ENCODE measurements at places on chromosomes 1 and 21.
A peak's percentile ranks its signal among the peaks of the same experiment; 100 is the strongest.

- no peak for DNase-seq
These were observed 14.3 kb upstream of the FAM131C start for GRCh38 chr1:16087733-16088132.

DNA sequence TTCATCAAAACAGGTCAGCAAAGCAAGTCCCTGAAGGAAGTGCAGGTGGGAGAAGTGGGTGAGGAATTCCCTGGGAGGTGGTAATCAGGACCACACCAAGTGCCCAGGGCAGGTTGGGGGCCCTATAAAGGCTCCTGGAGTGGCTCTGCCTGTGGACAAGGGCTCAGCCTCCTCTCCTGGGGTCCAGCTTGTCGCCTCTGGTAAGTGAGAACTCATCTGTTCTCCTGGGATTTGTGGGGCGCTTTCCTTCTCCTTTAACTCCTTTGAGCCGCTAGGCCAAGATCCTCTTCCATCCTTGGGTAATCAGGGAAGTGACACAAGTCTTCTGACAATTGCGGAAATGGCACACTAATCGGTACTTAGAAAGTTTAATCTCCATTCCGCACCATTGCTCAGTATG is at the start of gene SPRR4:
Gene SPRR4, plus strand, starts transcription at position 154 of the 400 bp plus-strand sequence. CDS start 1,243 bp downstream, outside the sequence.
- DNase-seq: no peak

DNA sequence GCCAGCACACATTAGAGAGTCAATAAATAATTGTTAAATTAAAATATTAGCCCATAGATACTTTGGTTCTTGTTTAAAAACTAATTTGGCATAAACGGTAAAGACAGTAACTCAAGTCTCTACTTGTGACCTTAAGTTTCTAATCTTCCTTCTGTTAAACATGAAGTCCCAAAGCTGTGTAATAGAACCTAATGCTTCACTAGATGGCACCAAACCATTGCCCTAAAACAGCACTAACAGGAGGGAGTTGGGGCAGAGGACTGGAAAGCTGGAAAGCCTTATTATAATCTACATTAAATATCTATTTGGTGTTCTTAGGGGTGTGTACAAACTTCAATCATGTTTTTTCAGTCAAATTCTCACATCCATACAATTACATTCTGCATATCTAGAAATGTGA is 176.7 kb downstream of the OLFM3 start:
- no peak for DNase-seq

GRCh38 chr1:182784556-182785171 is 4.9 kb upstream of the NPL start:
- DNase-seq: no peak

- DNase-seq: no peak
These were observed 57.9 kb upstream of the CR2 start for GRCh38 chr1:207396168-207396746.

DNA sequence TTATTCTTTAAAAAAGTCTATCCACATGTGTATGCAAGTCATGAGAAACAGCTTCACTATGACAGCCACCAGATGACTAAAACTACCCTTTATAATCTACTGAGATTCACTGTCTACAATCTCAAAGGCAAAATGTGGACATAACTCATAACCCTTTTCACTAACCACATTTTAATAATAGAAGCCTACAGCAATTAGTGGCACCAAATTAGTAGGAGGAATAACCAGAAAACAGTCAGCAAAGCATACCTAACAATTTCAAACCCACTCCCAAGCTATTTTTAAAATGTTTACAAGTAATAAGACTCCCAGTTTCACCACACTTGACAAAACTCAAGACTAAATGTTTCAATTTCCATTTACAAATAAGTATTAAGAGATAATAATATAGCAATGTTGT is 442.9 kb downstream of the PTPRC start:
- DNase-seq: no peak

GRCh38 chr1:221148660-221149059 is 269.4 kb downstream of the HLX start:
- no peak for DNase-seq

DNA sequence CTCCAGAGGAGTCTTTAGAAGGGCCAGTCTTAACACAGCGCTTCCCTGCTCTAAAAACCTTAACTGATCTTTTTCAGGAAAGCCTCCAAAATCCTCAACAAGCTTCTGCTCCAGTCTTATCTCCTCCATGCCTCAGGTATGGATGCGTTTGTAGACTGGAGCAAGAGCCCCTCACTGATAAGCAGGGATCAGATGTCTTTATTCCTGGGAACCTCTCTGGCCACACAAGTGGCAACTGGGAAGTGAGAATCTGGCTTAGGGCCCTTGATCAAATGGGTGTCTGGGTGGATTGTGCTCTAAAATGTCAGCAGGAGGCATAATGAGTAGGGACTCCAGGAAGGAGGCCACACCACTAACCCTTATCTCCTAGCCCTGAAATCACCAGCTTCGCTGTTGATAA is 1.4 kb downstream of the ZBTB8A start:
- no peak for DNase-seq

- peak; percentile 21 for DNase-seq
These were observed at the start of gene ETNK2 for GRCh38 chr1:204151552-204152309. TSS of gene ETNK2 (minus strand) at chr1:204152044. CDS start at chr1:204151852, 192 bp downstream.

DNA sequence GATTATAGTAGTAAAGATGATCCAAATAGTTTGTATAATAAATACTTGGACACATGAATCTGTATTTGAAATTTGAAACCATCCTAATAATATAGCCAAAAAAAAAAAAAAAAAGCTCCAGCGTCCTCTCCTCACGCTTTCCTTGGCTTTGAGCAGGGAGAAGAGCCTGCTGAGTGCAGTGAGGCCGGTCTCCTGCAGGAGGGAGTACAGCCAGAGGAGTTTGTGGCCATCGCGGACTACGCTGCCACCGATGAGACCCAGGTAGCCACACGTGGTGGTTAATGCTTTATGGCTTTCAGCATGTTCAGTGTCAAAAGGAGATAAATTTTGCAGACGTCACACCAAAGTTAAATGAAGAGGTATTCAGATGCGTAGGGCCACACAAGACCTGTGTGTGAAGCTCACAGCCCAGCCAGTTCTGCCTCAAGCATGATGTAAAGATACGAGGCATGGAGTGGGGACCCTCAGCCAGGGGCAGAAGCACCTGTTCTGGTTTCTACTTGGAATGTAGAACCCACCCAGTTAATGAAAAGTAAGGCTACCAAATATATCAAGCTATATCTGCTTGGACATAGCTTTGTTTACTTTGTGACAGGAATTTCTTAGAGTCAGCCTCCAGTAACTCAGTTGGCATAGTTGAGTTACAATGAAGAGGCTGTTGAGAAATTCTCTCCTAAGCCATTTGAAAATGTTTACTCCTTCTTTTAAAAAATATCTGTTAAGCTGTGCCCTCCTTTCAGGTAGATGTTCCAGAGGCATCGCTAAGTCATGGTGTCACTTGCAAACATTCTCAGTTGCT is 8.1 kb downstream of the PRMT2 start:
- DNase-seq: no peak

- no peak for DNase-seq
These were observed 106.9 kb downstream of the ZNF281 start for GRCh38 chr1:200302921-200303290.

- no peak for DNase-seq
These were observed 101.3 kb upstream of the ACTL8 start for GRCh38 chr1:17653728-17654351.

GRCh38 chr1:93874025-93874651 is 4.9 kb downstream of the DNTTIP2 start:
- no peak for DNase-seq

DNA sequence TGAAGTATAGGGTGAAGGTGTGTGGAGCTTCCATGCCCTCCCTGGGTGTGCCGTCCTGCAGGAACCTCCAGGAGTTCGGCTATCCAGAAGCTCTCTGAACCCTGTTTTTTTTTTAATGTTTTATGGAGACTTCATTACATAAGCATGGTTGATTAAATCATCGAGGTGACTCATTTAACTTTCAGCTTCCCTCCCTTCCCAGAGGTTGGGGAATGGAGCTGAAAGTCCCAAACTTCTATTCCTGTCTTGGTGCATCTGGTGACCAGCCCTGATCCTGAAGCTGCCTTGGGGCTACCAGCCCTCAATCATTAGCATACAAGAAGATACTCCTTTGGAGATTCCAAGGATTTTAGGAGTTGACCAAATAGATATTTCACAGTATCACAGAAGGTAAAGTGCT is 9.5 kb downstream of the RRP15 start:
- no peak for DNase-seq

GRCh38 chr1:151860504-151861187 is 7.1 kb upstream of the THEM5 start:
- no peak for DNase-seq

- DNase-seq: no peak
These were observed 11.9 kb downstream of the PHTF1 start for GRCh38 chr1:113747376-113747775.

GRCh38 chr1:145889722-145890121 is 4.1 kb upstream of the ANKRD35 start:
- no peak for DNase-seq

DNA sequence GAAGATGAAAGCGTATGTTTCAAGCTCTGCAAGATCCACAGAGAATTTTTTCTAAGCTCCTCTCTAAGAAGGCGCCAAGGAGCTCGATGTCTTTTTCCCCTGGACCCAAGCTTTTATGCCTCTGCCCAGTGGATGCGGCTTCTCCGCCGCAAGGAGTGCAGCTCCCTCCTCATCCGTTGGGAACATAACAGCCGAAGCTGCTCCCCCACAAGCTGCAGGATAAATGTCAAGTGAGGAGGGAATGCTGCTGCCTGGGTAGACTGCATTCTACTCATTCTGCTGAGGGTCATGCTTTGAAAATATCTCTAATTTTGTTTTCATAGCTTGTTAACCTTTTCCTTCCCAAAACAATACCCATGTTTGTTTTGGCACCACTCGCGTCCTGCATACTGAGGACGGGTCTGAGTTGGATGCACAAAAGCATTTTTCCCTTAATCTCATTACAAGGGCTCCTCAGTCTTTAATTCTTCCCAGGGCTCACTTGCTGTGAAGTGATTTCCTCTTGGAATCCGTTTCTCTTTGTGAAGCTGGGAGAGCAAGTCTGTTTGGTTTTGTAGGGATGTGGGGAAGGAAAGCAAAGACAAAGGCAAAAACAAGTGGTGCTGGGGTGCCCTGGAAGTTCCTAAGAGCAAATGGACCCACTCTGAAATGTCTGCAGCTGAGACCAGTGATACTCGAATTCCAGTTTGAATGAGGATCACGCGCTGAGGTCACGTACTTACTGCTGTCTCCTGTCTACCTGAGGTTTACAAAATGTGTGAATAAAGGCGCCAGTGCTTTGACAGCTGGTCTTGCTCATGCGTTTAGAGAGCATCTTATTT is 134.0 kb upstream of the IRF2BP2 start:
- no peak for DNase-seq

DNA sequence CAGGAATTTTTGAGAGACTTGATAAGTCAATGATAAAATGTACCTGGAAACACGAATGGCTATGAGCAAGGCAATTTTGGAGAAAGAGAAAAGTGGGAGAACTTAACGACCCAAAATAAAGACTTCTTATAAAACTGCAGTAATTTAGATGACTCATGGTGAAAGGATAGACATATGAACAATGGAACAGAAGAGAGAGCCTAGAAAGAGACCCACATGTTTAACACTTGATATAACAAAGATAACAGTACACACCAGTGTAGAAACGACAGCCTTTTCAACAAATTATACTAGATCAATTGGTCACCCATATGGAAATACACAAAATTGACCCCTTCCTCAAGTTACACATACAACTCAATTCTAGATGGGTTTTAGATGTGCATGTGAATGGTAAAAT is 117.5 kb upstream of the GALNT2 start:
- no peak for DNase-seq

GRCh38 chr1:205515781-205516253 is 11.3 kb downstream of the CDK18 start:
- no peak for DNase-seq

DNA sequence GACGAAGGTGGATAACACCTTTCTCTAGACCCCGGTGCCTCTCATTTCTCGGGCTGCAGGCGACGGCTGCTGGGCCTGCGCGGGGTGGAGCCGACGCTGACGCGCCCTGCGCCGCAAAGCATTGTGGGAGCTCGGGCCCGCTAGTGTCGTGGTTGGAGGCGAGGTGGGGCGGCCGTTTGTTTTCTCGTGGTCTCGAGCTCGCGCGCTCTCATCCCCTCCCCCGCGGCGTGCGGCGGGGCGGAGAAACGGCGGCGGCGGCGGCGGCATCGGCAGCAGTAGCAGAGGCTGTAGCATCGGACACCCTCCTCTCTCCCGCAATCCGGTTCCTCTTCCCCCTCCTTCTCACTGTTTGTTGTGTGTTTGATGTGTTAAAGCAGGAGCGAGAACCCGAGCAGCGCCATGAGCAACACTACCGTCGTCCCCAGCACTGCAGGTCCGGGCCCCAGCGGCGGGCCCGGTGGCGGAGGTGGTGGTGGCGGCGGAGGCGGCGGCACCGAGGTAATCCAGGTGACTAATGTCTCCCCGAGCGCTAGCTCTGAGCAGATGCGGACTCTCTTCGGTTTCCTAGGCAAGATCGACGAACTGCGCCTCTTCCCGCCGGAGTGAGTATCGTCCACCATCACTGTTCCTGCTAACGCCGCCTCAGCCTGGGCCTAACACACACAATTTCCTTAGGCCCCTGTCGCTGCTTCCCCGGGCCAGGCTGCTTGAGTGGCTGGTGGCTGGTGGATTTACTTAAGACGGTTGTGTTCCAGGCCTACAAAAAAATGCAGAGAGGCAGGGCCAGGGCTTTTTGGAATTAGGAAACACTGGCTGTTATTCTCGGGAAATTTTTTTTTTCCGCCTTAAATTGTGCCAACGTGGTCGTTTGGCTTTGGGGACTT is at the start of gene SRSF11:
Gene SRSF11, plus strand, starts transcription at position 143 of the 884 bp plus-strand sequence. Its CDS starts 257 bp downstream, at position 400.
- peak; percentile 96 for DNase-seq

DNA sequence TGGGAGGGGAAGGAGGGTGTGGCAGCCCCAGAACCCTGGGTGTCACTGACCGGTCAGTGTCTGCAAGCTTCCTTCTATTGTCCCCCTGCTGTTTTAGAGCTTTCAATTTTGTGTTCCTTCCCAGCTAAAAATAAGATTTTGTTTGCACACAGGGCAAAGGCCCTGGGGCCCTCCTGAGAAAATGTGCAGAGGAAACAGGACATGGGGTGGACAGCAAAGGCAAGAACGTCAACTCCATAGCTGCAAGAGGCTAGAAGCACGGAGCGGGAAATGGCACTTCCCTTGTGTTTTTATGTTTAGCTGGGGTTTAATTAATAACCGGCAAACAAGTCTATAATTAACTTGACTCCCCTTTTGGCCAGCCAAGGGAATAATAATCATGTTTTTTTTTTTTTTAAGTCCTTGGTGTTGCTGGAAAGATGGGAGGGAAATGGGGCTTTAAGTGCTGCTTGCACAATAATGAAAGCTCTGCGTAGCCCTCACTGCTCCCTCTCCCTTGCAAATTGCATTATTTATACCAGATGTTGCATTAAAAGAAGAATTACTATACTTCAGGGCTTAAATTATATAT is 261.4 kb upstream of the USP24 start:
- DNase-seq: no peak

- no peak for DNase-seq
These were observed 27.8 kb downstream of the ASAP3 start for GRCh38 chr1:23456226-23456625.

DNA sequence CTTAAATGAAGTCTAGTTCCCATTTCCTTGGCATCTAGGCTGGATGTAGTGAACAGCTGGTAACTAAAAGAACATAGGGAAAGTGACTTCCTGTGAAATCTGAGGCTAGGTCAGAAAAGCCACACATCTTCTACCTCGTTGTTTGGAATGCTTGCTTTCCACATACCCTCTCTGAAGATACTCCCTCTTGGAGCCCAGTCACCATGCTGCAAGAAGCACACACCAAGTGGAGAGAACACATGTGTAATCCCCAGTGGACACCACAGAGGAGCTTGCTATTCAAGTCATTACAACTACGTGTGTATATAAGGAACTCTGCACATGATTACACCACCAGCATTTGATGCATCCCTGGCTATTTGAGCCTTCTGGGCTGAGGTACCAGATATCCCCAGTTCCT is 125.9 kb downstream of the RGS21 start:
- DNase-seq: no peak

GRCh38 chr1:9900142-9901043 is 9.7 kb downstream of the CTNNBIP1 start:
- no peak for DNase-seq

Measured in stimulated activated CD8-positive, alpha-beta memory T cell treated with anti-CD3 and anti-CD28 coated beads, Interleukin-7, amount 100 ng/mL, for 1 hour (primary cell).